ENCODE measurements at places on chromosomes 5 and 9. TPM values are rescaled to one million over a fixed set of nuclear protein-coding genes. Genes with fewer than 3 reads are reported as not detected.

DNA sequence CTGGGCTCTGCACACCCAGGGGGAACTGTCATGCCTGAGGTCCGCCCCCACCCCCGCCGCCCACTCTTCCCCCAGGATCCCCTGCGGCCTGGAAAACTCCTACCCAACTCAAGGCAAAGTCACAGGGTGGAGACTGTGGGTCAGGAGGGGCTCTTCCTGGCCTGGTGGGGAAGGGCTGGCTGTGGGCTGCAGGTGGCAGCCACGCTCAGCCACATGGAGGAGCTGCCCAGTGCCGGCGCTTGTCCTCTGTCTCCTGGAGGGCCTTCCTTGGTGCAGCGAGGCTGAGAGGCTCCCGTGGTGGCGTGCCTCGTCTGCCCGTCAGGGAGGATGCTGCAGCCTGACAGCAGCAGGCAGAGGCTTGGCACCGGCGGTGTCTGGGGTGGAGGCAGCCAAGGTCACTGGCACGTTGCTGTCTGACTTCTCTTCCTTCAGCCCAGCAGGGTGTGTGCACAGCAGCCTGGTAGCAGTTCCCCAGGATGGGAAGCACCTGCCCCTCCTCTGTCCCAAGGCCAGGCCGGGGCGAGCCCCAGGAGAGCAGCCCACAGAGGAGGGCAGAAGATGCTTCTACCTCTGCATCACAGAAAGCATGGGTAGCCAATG is 78.1 kb downstream of the ADAMTS2 start:
- DNase-seq, result no peak

DNA sequence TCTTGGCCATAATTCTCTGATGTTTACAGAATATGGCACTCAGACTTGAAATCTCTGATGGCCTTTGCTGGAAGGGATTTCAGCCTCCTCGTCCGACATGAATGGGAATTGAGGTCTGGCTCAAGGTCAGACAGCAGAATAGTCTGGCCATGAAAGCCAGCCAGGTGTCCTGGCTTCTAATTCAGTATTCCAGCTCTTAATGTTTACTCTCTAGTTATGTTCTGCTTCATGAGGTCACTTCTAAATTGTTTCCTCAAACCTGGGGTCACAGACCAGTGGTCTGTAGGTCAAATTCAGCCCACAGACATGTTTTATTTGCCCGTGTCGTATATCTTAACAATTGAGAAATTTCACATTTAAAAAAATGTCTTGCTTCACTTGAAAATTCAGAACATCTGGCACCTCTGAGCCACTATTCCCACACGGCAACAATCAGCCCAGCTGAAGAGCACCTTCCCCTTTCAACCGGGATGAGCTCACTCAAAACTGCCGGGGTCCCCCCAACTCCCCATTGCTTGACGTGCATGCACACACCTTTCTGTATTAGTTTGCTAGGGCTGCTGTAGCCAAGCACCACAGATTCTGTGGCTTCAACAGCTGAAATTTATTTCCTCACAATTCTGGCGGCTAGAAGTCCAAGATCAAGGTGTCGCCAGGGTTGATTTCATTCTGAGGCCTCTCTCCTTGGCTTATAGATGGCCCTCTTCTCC is 243.5 kb downstream of the ENC1 start:
- no peak for DNase-seq

DNA sequence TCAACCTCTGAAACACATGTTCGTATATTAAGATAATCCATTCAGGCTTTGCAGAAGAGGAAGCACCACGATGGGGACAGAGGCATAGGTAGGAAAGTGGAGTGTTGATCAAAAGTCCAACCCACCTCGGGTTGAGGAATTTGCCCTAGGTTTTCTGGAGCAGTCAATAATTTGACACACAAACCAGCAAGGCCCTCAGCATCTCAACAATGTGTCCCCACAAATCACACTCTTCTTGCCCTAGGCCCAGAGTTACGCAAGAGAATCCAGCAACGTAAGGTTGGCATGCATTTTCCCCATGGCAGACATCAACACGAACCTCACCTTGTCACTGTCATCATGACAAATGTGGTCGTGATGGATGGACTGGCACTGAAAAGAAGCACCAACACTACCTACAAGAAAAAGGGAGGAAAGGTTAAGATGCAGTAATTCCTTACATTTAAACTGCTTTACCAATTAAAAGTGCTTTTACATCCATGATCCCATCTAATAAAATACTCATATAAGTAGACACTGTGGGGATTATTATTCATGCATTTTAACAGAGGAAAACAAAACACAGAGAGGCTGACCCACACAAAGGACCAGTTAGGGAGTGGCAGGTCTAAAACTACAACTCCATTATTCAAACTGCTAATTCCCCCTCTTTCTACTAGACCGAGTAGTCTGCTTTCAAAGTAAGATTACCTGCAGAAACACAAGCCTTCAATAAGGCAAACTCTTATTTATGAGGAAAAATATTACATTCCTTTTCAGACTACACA is 24.4 kb upstream of the RNF38 start:
- DNase-seq, result no peak

GRCh38 chr5:23013395-23013998 is 160.4 kb upstream of the CDH12 start:
- peak; percentile 24 for DNase-seq

DNA sequence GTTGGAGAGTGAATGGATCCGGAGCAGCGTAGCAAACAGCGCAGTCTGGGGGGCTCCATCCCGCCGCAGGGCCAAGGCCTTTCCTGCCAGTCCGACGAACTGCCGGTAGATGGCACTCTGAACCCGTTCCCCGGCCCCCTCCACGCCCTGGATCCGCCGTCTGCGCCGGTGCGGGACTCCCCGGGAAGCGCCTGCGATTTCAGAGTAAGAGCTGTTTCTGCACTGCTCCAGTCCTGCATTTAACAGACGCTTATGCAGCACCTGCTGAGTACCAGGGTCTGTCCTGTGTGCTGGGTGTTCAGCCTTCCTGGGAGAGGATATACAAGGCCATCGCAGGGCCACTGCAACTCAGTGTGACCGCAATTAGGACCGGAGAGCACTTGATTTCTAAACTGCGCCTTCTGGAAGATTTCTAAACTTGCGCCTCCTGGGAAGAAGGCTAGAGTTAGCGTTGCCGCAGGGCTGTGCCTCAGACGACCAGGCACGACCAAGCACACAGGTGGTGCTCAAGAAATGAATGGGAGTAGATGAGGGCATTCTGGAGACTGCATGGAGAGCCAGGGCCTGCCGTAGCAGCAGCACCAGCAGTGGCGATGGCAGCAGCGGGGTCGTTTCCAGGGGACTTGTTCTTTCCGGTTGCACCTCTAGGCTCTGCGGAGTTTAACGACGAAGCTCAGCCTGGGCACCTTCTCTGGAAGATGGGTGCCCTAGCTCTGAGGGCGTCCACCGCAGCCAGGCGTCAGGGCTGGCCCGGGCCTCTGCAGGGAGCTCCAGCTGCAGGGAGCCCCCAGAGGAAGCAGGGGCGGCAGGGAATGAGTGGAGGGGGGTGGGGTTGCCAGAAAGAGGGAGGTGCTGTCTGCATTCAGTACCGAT is 14.3 kb upstream of the TIFAB start:
- peak; percentile 86 for DNase-seq

GRCh38 chr9:131310833-131311554 is 21.5 kb downstream of the PLPP7 start:
- DNase-seq, result no peak

DNA sequence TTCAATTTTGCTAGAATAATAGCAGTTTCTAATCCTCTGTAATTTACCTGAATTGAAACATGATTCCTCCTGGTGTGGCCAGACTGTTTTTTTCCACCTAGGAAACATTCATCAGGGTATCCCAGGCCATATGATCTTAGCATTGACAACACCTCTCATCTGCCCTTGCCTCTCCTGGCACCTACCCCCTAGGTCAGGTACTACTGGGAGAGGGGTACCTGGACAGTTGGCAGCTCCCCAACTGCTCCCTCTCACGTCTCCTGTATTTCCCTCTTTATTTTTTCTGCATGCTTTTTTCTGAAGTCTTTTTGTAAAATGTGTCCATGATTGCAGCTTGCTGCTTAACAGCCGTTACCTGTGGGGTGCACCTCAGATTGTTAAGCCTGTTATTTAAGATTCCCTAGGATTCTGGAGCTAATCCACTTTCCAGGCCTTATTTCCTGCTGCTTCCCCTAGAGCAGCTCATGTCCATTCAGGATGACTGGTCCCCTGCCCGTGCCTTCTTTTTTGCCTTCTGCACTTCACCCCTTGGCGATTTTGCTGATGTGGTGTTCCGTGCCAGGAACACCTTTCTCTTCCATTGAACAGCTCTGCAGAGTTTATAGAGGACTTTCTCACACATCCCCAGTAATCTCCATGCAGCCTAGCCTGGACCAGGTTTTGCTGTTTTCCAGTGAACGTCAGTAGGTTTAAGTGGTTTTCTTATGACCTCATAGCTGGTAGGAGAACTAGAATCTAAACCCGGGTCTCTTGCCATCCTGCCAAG is 33.6 kb downstream of the SNX30 start:
- peak; percentile 30 for DNase-seq

DNA sequence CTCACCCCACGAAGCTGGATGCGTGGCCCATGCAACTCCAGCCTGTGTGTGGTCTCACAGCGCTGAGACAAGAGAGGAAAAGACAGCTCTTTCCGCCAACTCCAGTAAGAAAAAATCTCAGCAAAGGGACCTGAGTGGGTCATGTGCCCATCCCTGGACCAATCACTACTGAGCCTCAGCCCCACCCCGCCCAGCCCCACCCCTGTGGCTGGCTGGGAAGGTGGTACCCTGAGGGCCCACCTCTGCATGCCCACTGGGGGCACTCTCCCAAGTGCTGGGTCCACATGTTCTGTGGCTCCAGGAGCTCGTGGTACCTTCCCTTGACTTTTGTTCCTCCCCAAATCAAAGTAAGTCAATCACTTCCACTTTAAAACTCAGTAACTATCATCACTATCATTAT is 105.1 kb upstream of the SMIM23 start:
- DNase-seq, result no peak

GRCh38 chr9:136667940-136668760 is 5.4 kb downstream of the EGFL7 start:
- DNase-seq, result no peak

GRCh38 chr9:18800579-18800978 is 232.4 kb downstream of the SAXO1 start:
- no peak for DNase-seq

- DNase-seq, result no peak
These were observed 68.0 kb upstream of the PIP5K1B start for GRCh38 chr9:68637020-68637419.

GRCh38 chr5:61332851-61333320 is 828 bp downstream of the ZSWIM6 start:
- no peak for DNase-seq

GRCh38 chr9:77909306-77909705 is 122.3 kb downstream of the GNAQ start:
- DNase-seq, result no peak

GRCh38 chr9:88164850-88165249 is 26.6 kb upstream of the SPATA31C2 start:
- DNase-seq, result no peak

DNA sequence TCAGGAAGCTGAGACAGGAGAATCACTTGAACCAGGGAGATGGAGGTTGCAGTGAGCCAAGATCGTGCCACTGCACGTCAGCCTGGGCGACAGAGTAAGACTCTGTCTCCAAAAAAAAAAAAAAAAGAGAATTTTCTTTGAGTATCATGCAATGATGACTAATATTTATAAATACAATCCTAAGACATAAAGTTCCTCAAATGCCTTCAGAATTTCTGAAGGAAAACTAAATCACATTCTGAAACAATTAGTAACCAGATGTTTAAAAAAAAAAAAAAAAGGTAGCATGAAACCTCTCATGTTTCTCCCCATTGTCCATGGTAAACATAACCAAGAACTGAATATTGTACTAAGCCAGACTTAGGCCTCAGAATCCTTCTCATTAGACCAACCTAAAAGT is 23.1 kb downstream of the MLLT3 start:
- DNase-seq, result no peak

DNA sequence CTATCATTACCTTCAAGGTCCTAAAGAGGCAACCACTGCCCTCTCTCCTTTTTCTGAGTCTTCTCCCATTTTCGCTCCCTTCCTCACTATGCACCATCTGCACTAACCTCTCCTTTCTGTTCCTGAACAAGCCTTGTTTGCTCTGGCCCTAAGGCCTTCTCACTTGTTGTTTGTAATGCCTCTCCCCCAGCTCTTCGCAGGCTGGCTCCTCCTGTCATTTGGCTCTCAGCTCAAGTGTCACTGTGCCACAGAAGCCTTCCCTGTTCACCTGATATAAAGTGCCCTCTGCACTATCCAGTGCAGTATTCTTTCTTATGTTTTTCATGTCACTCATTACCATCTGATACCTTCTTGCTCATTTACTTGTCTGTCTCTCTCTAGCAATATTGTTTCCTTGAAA is 303.7 kb downstream of the KCNN2 start:
- DNase-seq, result no peak

GRCh38 chr5:134569758-134570364 is 44.4 kb downstream of the JADE2 start:
- DNase-seq, result no peak

DNA sequence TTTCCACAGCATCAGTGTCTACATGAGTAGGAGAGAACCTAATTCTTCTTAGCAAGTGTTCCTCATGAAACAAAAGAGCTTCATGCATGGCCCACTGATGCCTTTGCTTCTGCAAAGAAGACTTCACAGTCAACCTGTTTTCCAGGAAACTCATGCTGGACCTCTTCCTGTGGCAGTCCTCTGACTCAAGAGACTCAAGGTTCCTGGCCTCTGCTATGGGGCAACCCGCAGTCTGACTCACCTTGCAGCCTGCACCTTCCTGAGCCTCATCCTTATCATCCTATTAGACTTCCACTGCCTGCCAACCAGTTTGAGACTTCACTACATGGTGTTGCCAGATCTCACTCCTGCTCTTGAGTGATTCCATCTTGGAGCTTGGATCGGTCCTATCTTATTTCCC is 17.6 kb upstream of the AGGF1 start:
- no peak for DNase-seq

DNA sequence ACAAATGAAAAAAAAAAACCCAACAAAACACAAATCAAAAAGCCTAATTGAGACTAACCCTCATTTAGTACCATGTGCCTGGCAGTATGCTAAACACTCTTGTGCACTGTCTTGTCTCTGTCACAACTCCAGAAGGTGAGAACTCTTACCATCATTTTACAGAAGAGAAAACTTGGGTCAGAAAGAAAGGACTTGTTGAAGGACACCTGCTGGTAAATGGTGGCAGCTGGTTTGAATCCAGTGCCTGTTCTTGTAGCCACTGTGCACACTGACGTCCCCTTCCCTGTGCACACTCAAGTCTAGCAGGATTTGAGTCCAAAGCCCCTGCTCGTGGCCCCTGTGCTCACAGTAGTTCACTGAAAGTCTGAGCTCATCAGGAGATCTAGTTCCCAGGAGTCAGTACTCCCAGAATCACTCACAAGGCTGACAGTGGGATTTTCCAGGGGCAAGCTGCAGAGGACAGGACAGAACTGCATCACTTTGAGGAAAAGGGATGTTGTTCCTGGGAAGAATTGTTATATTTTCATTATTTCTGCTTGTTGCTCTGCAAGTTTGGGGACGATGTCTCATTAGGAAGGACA is 43.0 kb upstream of the HSD17B4 start:
- DNase-seq, result no peak

SH3PXD2B gene
- total RNA-seq, result 56.0 TPM

IL5 gene
- total RNA-seq, result not detected

GLDC gene
- total RNA-seq, result 1.1 TPM

CHSY3 gene
- total RNA-seq, result 6.7 TPM

FOXE1 gene
- not detected for total RNA-seq

ZCCHC9 gene
- total RNA-seq, result 24.7 TPM

MARCHF6 gene
- total RNA-seq, result 113 TPM
